ENCODE measurements at places on chromosomes 12 and 14.

GRCh38 chr14:22433069-22433468 lies 156.0 kb downstream of the DAD1 start:
- no peak for DNase-seq

- DNase-seq = no peak
Observed at GRCh38 chr14:62428429-62429203, 616.6 kb downstream of the KCNH5 start.

GRCh38 chr14:55092341-55092740 lies 36.7 kb upstream of the LGALS3 start:
- no peak for DNase-seq

GRCh38 chr14:63193236-63193635 lies 11.0 kb upstream of the RHOJ start:
- DNase-seq = no peak

DNA sequence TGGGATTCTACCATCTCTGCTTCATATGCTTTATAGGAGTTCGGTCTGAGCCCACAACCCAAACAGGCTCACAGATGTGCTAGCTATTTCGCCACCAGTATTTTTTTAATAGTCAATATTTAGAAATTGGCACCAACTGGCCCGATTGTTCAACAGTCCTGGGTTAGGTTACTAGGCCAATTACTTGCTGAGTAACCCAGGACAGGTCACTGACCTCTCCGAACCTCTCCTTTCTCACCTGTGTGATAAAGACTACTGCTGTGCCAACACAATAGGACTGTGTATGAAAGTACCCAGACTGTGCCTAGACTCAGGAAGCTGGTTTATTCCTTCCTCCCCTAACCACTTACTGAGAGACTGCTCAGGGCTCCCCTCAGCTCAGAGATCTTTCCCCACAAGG lies 8.3 kb downstream of the BDKRB2 start:
- DNase-seq = no peak

DNA sequence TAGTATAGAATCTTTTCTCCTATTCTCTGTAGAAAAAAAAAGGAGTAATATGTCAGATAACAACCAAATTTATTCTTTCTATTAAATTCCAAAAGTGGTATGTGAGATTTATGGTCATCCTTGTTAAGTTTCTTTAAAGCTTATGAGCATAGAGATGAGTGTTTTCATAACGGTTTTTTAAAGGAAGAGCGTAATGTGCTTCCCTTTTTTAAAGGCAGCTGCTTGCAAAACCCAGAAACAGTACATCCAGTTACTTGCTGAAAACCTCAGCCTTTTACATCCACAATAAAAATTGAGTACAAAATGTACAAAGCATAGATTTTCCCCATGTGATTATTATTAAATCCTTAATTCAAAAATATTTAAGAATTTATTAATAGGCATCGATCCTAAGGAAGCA lies 53.6 kb upstream of the CD163 start:
- no peak for DNase-seq

DNA sequence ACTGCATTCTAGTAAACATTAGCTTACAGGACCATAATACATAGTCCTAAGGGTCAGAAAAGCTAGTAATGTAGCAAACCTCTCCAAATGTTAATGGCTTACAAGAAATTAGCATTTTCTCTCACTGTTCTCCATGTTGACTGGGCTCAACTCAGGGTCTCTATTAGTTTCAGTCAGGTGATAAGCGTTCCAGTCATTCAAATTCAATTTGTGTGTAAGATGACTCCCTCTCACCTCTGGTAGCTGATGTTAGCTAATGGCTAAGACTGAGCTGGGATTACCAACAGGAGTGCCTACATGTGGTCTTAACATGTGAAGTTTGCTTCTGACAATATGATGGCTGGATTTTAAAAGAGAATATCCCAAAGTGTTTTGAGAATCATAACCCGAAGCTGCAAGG lies 630.5 kb upstream of the USP15 start:
- no peak for DNase-seq

DNA sequence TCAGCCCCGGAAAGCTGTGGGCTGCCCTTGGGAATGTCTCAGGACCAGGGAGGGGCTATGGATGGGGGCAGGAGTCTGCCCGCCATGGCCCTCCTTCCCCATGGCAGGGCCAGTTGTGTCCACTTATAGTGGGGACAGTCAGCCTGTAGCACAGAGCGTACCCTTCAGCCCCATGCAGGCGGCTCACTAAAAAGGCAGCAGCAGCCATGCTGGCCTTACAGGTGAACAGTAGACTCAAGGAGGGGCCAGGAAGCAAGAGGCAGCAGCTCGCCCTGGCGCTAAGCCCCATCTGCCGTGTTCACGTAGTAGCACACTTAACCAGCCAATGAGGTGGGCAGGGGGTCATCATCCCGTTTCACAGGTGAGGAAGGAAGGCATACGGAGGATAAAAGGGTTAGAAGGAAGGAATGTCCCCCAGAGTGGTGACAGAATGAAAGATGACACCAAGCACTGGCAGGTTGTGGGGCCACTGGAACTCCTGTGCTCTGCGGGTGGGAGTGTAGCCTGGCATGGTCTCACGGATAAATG lies 52.7 kb downstream of the FAM222A start:
- DNase-seq = peak; percentile 1

DNA sequence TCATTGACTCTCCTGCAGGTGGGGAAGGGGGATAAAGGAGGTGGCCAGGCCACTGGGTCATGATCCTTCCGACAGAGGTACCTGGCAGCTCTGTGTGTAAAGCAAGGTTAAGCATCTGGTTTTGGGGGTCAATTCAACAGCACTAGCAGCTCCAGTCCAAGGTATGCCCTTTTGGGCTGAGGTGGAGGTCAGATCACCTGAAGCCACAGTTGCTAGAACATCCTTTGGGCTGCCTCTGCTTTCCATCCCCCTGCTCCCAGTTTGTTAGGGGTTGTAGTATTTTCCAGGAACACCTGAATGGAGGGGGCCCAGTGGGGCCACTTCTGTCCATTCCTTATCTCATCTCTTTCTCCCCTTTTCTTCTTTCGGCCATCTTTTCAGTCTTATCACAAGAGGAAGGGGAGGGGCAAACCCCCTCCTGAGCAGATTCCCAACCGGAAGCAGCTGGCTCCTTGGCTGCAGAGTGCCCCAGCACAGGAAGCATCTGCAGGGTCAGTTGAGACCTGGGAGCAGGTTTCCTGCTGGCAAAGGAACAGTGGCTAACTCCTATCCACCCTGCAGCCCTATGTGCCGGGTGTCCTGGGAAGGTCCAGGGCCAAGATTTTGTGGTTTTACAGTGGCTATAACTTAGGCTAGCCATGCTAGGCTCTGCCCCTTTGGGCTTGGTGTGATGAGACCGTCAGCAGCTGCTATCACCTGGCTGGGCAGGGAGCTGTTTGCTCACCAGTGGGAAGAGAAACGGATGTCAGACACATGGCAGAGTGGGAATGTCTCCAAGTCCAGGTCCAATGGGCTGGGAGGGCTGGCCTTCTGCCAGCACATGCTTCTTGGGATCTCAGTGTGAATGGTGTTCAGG lies 40.2 kb downstream of the SH2B3 start:
- no peak for DNase-seq

DNA sequence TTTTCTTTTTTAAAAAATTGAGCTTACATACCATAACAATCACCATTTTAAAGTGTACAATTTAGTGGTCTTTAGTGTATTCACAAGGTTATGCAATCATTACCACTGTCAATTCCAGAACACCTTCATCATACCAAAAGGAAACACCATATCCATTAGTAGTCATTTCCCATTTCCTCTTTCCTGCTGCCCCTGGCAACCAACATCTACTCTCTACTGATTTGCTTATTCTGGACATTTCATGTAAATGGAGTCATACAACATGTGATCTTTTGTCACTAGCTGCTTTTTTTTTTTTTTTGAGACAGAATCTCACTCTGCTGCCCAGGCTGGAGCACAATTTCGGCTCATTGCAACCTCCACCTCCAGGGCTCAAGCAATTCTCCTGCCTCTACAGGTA lies 66.8 kb upstream of the CFL2 start:
- DNase-seq = no peak

GRCh38 chr12:27826076-27826475 lies 46.0 kb upstream of the MANSC4 start:
- no peak for DNase-seq

- DNase-seq = no peak
Observed at GRCh38 chr12:89433634-89434033, 81.3 kb upstream of the DUSP6 start.

GRCh38 chr12:123946152-123946515 lies 26.5 kb downstream of the CCDC92 start:
- no peak for DNase-seq

- DNase-seq = no peak
Observed at GRCh38 chr14:85233756-85234155, 296.2 kb upstream of the FLRT2 start.

GRCh38 chr14:33767586-33768457 lies 183.1 kb downstream of the EGLN3 start:
- DNase-seq = no peak

GRCh38 chr12:25155022-25155576 lies 39.9 kb downstream of the DNAI7 start:
- no peak for DNase-seq

- DNase-seq = no peak
Observed at GRCh38 chr12:29780084-29780483, 3.7 kb downstream of the TMTC1 start.

GRCh38 chr12:615620-616019 lies 47.6 kb downstream of the NINJ2 start:
- no peak for DNase-seq

GRCh38 chr14:100363053-100363452 lies 39.9 kb downstream of the SLC25A47 start:
- DNase-seq = no peak

GRCh38 chr12:100826323-100826722 lies 31.7 kb downstream of the ANO4 start:
- DNase-seq = no peak

DNA sequence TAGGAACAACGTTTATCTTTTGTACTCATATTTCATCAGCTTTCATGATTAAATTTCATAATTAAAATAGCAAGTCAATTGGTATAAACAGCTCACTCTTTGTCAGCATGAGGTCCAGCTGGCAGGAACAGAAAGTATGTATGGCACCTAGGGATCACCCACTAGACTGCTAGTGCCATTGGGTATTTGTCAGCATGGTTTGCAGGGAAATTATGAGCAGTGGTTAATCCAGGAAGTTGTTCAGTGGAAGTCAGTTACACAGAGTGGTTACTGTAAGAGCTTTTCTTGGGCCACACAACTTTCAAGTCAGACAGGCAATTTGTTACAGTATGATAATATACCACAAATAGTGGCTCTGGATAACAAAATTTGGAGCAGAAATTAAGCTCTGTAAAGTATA lies 340.3 kb upstream of the RGS6 start:
- DNase-seq = no peak

DNA sequence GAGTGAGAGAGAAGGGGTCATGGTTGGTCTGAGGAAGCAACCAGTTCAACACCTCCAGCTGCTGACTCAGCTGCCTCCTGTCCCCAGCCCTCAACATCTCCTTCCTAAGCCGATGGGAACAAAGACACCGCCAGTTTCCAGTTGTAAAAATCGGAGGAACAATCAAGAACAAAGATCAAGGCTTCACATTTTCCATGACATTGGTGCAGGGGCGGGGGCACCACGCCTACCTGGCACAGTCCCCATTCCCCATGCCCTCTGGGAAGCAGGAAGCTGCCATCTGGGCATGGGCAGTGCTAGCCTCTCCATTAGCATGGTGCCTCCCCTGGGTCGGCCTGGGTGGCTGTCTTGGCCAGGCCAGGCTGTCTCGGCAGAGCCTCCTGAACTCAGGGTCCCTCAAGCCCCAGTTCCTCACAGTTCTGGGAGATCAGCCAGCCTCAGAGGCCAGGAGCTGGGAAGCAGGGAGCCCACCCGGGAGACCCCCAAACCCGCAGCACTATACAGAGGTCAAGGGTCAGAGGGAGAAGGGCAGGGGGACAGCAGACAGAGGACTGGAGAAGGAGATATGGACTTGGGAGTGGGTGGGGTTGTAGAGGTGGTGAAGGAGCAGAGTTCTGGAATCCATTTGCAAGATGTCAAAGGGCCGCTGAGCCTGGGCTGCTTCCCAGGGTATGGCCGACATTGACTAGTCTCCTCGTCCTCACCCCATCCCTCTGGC lies 19.6 kb upstream of the TMEM106C start:
- no peak for DNase-seq

GRCh38 chr14:25116607-25117006 lies 66.7 kb upstream of the STXBP6 start:
- DNase-seq = no peak

- DNase-seq = no peak
Observed at GRCh38 chr12:121814429-121815119, 10.8 kb downstream of the SETD1B start.

DNA sequence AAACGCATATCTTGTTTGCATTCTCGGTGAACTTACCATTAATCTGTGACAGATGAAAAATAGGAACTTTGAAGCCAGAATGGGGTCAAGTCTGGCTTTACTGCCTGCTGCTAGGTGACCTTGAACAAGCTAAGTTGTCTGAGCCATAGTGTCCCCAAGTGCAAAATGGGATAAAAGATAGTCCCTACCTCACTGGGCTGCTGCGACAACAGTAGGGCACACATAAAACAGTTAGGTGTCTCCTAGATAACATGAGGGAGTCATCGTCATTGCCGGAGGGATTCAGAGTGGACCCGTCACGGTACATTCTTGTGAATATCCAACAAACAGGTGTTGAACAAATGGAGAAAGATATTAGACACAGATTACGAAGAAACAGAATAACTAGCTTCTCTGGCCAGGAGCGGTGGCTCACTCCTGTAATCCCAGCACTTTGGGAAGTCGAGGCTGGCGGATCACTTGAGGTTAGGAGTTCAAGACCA lies 71.2 kb downstream of the NINJ2 start:
- no peak for DNase-seq

DNA sequence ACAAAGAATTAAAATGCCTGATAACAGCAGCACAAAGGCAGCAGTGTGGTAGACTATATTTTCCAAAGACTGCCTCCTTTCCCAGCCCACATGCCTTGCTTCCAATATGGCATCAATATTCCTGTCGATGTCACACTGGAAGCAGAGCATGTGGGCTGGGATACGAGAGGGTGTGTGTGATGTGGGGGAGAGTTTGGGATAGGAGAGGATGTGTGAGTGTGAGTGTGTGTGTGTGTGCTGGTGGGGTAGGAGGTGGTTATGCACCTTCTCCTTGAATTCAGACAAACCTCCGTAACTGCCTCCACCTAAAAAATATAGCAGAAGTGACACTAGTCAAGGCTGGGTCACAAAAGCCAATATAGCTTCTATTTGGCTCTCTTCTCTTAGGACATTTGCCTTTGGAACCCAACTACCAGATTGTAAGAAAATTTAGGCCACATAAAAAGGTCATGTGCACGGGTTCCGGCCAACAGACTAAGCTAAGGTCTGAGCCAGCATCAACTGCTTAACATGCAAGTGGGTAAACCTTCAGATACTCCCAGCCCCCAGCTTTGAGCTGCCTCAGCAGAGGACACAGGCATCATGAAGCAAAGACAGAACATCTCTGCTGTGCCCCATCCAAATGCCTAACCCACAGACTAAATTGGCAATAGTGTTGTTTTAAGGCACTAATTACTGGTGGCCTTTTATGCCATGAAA lies 29.5 kb downstream of the SPPL3 start:
- no peak for DNase-seq

- DNase-seq = no peak
Observed at GRCh38 chr14:99624024-99624423, 20.0 kb upstream of the CCDC85C start.

Measured in activated B cell treated with CpG ODN at 0.5 μM for 24 hours (primary cell).